ENCODE measurements at places on chromosomes 16 and 17.
A peak's percentile ranks its signal among the peaks of the same experiment; 100 is the strongest.

GRCh38 chr17:22694362-22695227, 1002.3 kb downstream of the KCNJ18 start:
- DNase-seq, result no peak

GRCh38 chr17:67648032-67648905, 69.5 kb upstream of the NOL11 start:
- DNase-seq, result no peak

GRCh38 chr17:50063561-50064252, 7.8 kb downstream of the ITGA3 start:
- DNase-seq, result peak; percentile 72

GRCh38 chr17:7650509-7651096, at the start of gene ATP1B2:
TSS of gene ATP1B2 (plus strand) at chr17:7650926. CDS start at chr17:7651519, 593 bp downstream.
- DNase-seq, result no peak

- DNase-seq, result no peak
These were observed 194.4 kb downstream of the SALL1 start for GRCh38 chr16:50956637-50957036.

GRCh38 chr16:84680843-84681629, 18.8 kb upstream of the USP10 start:
- no peak for DNase-seq

GRCh38 chr17:45135192-45135977, at the start of gene ACBD4:
TSS of gene ACBD4 (plus strand) at chr17:45135687. CDS start at chr17:45136145, 458 bp downstream.
- peak; percentile 97 for DNase-seq

GRCh38 chr16:67264277-67264676, 15.1 kb upstream of the PLEKHG4 start:
- no peak for DNase-seq

DNA sequence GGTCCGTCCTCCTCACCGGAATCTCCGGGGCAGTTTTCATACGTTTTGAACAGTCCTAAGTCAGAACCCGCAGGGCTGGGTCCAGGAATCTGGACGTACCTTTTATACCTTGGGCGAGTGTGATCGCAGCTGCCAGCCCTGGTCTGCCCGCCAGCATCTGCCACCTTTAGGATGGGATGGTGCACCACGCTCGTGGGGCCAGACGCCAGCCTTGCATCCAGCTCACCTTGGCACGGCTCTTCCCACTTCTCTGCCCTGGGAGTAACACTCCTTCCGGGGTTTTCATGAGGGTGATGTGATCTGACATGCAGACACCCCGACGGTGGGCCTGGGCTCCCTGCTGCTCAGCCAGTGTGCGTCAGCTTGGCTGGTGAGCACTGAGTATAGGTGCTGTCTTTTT, 66.6 kb upstream of the ZNF469 start:
- no peak for DNase-seq

GRCh38 chr17:35732806-35733136, 1.3 kb downstream of the RASL10B start:
- DNase-seq, result no peak

DNA sequence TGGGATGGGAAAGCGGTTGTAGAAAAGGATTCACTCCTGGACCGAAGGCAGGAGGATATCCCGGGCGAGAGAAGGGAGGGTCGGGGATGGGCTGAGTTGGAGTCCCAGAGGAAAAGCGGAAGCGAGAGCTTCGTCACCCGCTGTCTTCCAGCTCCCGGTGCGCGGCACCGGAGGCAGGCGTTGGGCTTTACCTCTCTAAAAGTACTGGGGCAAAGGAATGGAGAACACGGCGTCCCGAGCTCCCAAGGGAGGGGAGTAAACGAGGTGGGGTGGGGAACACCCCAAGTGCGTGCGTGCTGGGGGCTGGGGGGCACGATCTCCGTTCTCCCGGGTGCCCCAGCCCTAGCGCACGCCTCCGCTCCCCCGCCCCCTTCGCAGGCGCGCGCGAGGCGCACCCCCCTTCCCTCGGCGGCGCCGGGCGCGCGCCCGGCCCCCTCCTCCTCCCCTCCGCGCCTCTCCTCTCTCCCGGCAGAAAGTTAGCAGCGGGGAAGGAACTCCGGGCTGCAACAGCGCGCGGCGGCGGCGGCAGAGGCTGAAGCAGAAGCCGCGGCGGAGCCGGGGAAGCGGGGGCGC, at the start of gene HS3ST4:
Gene HS3ST4 (plus strand): TSS at position 441 of the 573 bp plus-strand sequence.
- DNase-seq, result no peak

GRCh38 chr16:3094289-3095027, 4.6 kb downstream of the ZSCAN10 start:
- DNase-seq, result no peak

GRCh38 chr17:55612691-55613141, 101.5 kb upstream of the SMIM36 start:
- no peak for DNase-seq

GRCh38 chr17:42058063-42058462, 7.7 kb upstream of the C17orf113 start:
- no peak for DNase-seq

DNA sequence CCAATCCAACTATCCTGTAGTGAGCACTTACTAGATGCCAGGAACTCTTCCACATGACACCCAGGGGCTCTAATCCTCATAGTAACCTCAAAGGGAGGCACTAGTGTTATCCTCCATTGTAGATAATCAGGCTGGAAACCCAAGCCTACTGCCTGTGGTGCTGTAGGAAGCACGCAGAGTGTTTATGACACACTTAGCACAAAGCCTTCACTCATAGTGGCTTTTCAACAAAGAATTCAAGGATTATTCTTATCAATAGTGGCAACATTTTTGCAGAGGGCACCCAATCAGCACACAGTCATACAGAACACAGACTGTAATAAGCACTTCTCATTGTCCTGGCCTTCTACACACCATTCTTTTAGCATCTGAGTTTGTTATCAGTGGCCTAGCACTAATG, 18.5 kb upstream of the SOX9 start:
- no peak for DNase-seq

DNA sequence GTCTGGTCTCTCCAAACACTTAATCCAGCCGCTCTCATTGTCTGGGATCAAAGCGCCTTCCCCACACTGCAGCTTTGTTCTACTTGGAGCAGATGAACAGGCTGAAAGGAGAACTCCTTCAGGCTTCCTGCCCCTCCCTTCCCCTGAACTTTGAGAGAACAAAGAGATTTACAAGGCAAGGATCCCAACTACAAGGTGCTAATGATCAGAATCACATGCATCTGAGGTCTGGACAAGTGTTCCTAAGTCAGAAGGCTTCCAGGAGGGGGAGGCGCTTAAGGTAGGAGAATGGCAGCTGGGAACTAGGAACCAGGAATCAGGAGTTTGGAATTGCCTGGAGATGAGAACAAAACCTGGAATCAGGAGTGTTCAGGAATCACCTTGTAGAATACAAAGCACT, 606.3 kb upstream of the CDH11 start:
- no peak for DNase-seq

DNA sequence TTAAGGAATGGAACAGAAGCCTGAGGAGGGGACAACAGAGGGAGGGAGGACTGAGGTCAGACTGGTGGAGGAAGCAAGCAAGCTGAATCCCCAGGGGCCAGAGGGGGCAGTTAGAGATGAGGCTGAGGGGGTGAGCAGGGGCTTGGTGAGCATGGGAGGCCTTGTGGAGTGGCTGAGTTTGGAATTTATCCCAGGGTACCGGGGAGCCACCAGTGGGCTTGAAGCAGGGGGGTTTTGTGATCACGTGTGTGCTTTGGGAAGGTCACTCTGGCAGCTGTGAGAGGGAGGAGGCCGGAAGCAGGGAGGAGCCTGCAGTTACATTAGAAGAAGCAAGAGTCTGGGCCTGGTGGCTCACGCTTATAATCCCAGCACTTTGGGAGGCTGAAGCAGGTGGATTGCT, 9.8 kb upstream of the CTCF start:
- no peak for DNase-seq

All from RWPE2 (cell line).